ENCODE measurements at places on chromosomes 5 and 9. TPM values are rescaled to one million over a fixed set of nuclear protein-coding genes. Genes with fewer than 3 reads are reported as not detected.

CCNG1 gene
- total RNA-seq = 247 TPM

F2RL2 gene
- 0.25 TPM for total RNA-seq

EGFLAM gene
- 1.1 TPM for total RNA-seq

ZNF300 gene
- 3.4 TPM for total RNA-seq

CMBL gene
- 5.9 TPM for total RNA-seq

KCNN2 gene
- total RNA-seq = 1.6 TPM

BRINP1 gene
- 0.40 TPM for total RNA-seq

BTNL3 gene
- not detected for total RNA-seq

SLC36A2 gene
- not detected for total RNA-seq

HTR1A gene
- not detected for total RNA-seq

CDC25C gene
- 9.4 TPM for total RNA-seq

SIL1 gene
- total RNA-seq = 40.0 TPM

CCNJL gene
- 4.9 TPM for total RNA-seq
